Activated CD4-positive, alpha-beta T cell treated with anti-CD3 and anti-CD28 coated beads, Interleukin-2, amount 10 ng/mL, durations not matched to agents 7 days and 5 days (primary cell): ENCODE measurements at places on chromosomes 11 and 22.

DNA sequence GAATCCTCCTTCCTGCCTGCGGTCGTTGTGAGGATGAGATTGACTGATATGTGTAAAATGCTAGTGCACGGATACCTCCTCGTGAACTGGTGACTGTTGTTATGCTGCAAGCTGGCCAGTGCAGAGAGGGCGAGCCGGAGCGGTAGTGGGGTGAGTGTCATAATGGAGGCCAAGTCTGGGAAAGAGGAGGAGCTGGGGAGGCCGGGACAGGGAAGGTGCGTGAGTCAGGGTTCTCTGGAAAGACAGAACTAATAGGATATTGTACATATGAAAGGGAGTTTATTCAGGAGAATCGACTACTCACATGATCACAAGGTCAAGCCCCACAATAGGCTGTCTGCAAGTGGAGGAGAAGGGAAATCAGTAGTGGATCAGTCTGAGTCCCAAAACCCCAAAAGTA is 56.8 kb upstream of the FADD start:
- no peaks in the 10 kb centered on the region for H3K36me3 ChIP-seq
- no peak for DNase-seq
- no peak overlapping the region for H3K27ac ChIP-seq
- H3K4me1 ChIP-seq, result no peaks in the 10 kb centered on the region
- H3K27me3 ChIP-seq, result peaks cover 22% of the 10 kb centered on the region

- peak overlapping the region; percentile 83 for H3K27ac ChIP-seq
- peaks cover 13% of the 10 kb centered on the region for H3K4me1 ChIP-seq
- H3K4me3 ChIP-seq, result no peak overlapping the region
- no peaks in the 10 kb centered on the region for H3K27me3 ChIP-seq
- DNase-seq, result no peak
Measured at GRCh38 chr11:66609721-66610617, 6.5 kb upstream of the RBM14 start.

DNA sequence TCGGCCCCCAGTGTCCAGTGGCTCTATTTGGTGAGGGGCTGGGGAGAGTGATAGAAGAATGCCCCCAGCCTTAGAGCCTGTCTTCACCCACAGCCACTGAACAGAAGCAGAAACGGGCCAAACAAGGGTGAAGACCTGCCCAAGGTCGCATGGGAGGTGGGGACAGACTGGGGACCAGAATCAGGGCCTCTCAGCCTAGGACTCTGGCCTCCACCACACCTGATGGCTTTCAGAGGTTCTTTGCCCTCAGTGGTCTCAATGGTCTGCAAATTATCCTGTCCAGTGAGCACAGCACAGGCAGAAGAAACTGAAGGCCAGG is 4.5 kb upstream of the MYRF start:
- H3K27me3 ChIP-seq, result peaks cover 18% of the 10 kb centered on the region
- DNase-seq, result no peak
- peaks cover 4% of the 10 kb centered on the region for H3K4me1 ChIP-seq
- H3K4me3 ChIP-seq, result no peak overlapping the region
- no peaks in the 10 kb centered on the region for H3K36me3 ChIP-seq

- H3K27ac ChIP-seq, result peak overlapping the region; percentile 25
- peaks cover 15% of the 10 kb centered on the region for H3K4me1 ChIP-seq
- H3K27me3 ChIP-seq, result no peaks in the 10 kb centered on the region
- DNase-seq, result no peak
Measured at GRCh38 chr22:29797351-29797750, 30.2 kb downstream of the UQCR10 start.

- peaks cover 40% of the 10 kb centered on the region for H3K36me3 ChIP-seq
- DNase-seq, result no peak
- peaks cover 36% of the 10 kb centered on the region for H3K4me1 ChIP-seq
- H3K27me3 ChIP-seq, result no peaks in the 10 kb centered on the region
- H3K27ac ChIP-seq, result no peak overlapping the region
Measured at GRCh38 chr22:26680485-26680884, 23.1 kb downstream of the MIAT start.

- H3K4me3 ChIP-seq, result no peak overlapping the region
- DNase-seq, result no peak
- H3K4me1 ChIP-seq, result peaks cover 30% of the 10 kb centered on the region
- no peak overlapping the region for H3K27ac ChIP-seq
- H3K27me3 ChIP-seq, result no peaks in the 10 kb centered on the region
Measured at GRCh38 chr11:16900491-16900890, 113.7 kb downstream of the PLEKHA7 start.

DNA sequence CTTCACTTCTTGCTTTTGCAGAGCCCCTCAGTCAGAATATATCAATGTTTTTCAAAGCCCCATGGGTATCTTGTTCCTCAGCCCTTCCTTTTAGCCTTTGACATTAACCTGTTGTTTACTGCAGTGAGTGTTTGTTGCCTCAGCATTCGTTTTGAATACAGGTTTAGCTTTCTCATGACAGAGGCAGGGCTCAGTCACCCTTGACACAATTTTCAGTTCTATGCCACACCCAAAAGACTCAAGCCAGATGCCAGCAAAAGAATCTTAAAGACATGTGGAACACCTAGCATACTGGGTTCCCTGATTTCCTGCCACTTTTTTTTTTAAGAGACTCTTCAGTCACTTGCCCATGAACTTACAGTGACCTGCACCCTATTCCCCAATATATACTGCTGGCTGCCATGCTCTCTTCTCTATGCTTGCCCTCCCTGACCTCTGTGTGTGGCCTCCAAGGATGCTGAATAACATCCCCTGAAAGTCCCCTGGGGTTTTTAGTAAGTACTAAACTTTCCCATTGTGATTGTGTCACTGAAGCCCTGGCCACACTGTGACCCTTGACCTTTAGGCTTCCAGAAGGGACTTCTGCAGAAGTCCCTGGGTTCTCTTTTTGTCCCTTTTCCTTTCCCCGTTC is 1225.5 kb downstream of the TBC1D22A start:
- H3K27me3 ChIP-seq, result peaks cover 19% of the 10 kb centered on the region
- H3K36me3 ChIP-seq, result no peaks in the 10 kb centered on the region

DNA sequence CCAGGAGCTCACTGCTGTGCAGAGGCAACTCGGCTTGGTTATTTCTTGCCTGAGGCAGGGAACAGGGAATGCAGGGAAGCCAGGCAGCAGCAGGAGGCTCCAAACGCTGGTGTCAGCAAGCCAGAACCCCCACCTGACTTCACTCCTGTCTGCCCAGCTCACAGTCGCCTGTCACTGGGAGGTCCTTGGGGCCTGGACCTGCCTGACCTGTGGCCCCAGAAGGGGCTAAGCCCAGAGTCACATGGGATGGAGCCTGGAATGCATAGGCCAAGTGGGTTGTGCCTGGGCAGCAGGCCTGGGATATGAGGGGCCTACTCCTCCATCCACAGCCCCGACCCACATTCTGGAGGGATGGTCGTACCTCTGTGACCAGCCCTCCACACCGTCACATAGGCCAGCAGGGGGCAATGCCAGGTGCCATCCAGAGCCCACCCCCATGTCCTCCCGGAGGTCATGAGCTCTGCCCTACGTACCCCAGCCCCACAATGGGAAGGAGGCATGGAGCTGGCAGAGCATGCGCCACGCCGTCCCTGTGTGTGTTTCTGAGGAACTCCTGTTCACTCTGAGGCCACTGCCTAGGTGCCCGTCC is 5.2 kb downstream of the RASSF7 start:
- H3K4me3 ChIP-seq, result no peak overlapping the region
- no peak for DNase-seq
- no peak overlapping the region for H3K27ac ChIP-seq
- H3K27me3 ChIP-seq, result no peaks in the 10 kb centered on the region
- H3K4me1 ChIP-seq, result peaks cover 24% of the 10 kb centered on the region
- peaks cover 9% of the 10 kb centered on the region for H3K36me3 ChIP-seq

GRCh38 chr11:96340555-96340885 is 2.5 kb downstream of the MAML2 start:
- peak overlapping the region; percentile 88 for H3K27ac ChIP-seq
- H3K4me3 ChIP-seq, result peak overlapping the region; percentile 96
- no peaks in the 10 kb centered on the region for H3K27me3 ChIP-seq
- H3K36me3 ChIP-seq, result peaks cover 39% of the 10 kb centered on the region
- H3K4me1 ChIP-seq, result peaks cover 50% of the 10 kb centered on the region

DNA sequence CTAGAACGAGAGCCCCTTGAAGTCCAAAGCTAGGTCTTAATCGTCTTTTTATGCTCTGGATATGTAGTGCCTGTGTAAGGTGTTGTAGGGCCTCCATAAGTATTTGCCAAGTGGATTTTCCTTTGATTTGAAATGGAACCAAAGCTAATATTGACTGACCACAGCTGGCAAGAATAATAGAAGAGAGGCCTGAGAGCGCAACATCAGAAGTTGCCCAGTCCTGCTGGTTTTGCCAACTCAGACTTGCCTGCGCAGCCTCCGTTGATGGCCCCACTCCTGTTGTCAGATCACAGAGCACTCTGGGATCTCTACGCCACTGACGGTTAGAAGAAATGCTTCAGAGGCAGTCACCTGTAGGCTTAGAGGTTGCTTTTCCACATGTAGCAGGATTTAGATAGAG is 251.2 kb downstream of the TENM4 start:
- H3K27me3 ChIP-seq, result no peaks in the 10 kb centered on the region
- H3K27ac ChIP-seq, result no peak overlapping the region
- H3K4me3 ChIP-seq, result no peak overlapping the region
- no peaks in the 10 kb centered on the region for H3K36me3 ChIP-seq
- no peak for DNase-seq

- no peak overlapping the region for H3K4me3 ChIP-seq
- no peaks in the 10 kb centered on the region for H3K27me3 ChIP-seq
- DNase-seq, result no peak
- no peaks in the 10 kb centered on the region for H3K4me1 ChIP-seq
- H3K27ac ChIP-seq, result no peak overlapping the region
Measured at GRCh38 chr11:111707039-111707690, 59.0 kb downstream of the PPP2R1B start.

DNA sequence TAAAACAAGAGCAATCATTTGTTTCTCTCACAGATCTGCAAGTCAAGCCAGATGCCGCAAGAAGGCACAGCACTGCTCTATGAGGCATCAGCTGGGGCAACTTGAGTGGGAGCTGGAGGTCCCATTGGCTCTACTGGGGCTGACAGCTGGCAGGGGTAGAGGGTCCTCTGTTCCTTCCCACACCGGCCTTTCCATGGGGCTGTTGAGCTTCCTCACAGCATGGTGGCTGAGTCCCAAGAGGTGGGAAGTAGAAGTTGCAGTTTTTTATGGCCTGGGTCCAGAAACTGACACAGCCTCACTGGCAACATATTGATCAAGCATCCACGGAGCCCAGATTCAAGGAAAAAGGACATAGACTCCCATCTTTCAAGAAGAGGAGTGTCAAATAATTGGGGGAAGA is 34.4 kb downstream of the RPL3 start:
- H3K27me3 ChIP-seq, result peaks cover 7% of the 10 kb centered on the region
- no peak for DNase-seq
- H3K4me1 ChIP-seq, result no peaks in the 10 kb centered on the region
- H3K36me3 ChIP-seq, result no peaks in the 10 kb centered on the region
- no peak overlapping the region for H3K4me3 ChIP-seq

DNA sequence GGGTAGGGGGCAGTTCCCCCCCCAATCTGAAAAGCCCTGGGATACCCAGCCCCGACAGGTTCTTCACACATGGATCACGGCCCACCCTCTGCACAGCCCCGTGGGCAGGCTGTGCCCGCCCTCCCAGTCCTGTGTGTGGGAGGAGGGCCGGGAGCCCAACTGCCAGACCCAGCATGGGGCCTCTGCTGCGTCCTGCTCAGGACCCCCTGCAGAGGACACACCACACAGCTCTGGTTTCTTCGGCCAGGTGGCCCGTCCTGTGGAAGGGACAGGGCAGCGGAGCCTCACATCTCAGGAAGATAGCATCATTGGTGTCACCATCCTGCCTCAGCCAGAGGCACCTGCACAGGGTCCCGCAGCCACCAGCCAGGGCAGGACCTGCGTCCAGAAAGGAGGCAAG is 396.0 kb downstream of the TBC1D22A start:
- no peak overlapping the region for H3K4me3 ChIP-seq
- H3K4me1 ChIP-seq, result no peaks in the 10 kb centered on the region
- H3K27me3 ChIP-seq, result no peaks in the 10 kb centered on the region
- no peaks in the 10 kb centered on the region for H3K36me3 ChIP-seq

DNA sequence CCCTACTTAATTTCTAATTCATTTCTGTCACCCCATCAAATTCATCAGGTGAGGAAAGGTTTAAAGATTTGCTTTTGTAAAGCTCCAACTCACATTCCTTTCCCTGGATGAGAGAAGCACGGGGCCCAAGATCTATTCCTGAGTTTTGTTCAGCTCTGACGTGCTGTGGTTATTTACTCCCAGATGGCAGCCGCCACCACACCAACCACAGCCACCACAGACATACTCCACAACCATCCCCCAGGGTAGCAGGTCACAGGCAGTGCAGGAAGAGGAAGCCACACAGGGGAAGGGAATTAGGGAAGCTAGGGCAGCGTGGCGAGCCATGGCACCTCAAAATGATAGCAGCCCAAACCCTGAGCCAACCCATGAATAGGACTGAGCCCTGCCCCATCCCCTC is 63.5 kb upstream of the CSNK2A3 start:
- H3K4me1 ChIP-seq, result peaks cover 10% of the 10 kb centered on the region
- H3K36me3 ChIP-seq, result no peaks in the 10 kb centered on the region
- no peak overlapping the region for H3K27ac ChIP-seq
- H3K4me3 ChIP-seq, result no peak overlapping the region
- peaks cover 14% of the 10 kb centered on the region for H3K27me3 ChIP-seq
- no peak for DNase-seq

DNA sequence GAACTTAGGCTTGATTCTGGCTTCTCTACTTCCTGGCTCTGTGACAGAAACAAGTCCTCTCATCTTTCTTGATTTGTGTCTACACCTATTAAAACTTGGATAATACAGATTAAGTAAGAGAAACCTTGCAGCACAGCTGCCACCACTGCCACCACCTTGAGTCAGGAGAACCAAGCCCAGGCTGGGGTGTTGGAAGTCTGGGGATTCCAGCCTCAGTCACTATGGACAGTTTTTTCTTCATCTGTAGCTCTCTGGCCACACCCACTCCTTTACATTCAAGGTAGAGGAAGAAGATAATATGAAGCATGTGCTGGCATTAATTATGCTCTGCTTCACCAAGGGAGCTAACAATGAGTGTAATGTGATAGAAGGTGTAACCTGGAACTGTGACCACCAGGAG is 75.7 kb downstream of the RELT start:
- H3K4me3 ChIP-seq, result no peak overlapping the region
- no peaks in the 10 kb centered on the region for H3K36me3 ChIP-seq
- no peaks in the 10 kb centered on the region for H3K4me1 ChIP-seq
- no peak overlapping the region for H3K27ac ChIP-seq

DNA sequence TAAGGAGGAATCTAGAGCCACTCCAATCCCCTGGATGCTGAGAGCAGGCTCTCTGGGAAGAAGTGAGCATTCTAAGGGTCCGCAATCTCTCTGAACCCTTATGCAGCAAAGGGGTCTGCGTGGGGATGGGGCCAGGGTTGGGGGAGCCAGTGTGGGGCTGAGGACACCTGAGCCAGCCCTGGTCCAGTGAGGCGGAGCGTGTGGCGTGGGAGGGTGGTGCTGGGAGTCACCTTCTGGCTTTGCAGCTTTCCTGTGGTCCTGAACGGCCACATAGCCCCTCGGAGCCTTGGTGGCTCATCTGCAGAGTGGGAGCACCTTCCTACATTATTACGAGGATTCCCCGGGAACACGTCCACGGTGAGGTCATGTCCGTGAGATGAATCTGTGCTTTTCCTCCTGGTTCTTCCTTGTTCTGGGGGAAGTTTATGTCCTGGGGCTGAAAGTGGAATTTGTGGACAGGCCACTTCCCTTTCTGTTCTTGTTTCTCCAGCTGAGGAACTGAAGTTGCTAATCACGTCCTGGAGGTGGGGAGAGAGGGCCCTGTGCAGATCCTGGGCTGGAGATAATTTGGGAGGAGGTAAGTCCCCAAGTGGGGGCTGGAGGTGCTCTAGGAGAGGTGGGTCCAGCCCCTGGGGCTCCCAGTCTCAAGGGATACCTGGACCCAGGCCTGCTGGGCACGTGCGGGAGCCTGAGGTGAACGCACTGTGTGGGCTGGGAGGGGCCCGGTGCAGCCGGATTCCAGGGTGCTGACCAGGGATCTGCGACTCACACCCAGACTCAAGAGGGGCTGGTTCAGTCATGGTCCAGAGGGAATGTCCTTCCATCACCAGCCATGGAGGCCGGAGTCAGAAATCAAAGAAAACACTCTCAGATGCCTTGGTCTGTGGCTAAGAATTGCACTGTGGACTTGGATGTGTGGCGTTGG is 6.1 kb downstream of the MRGPRE start:
- H3K27ac ChIP-seq, result no peak overlapping the region
- H3K4me3 ChIP-seq, result no peak overlapping the region
- peaks cover 5% of the 10 kb centered on the region for H3K27me3 ChIP-seq
